ENCODE measurements at places on chromosomes 13 and 19.

- DNase-seq: peak; percentile 61
Measured at GRCh38 chr19:41945135-41945766, 13.9 kb downstream of the RABAC1 start.

- peak; percentile 34 for DNase-seq
Measured at GRCh38 chr19:35545855-35546381, 492 bp downstream of the TMEM147 start.

DNA sequence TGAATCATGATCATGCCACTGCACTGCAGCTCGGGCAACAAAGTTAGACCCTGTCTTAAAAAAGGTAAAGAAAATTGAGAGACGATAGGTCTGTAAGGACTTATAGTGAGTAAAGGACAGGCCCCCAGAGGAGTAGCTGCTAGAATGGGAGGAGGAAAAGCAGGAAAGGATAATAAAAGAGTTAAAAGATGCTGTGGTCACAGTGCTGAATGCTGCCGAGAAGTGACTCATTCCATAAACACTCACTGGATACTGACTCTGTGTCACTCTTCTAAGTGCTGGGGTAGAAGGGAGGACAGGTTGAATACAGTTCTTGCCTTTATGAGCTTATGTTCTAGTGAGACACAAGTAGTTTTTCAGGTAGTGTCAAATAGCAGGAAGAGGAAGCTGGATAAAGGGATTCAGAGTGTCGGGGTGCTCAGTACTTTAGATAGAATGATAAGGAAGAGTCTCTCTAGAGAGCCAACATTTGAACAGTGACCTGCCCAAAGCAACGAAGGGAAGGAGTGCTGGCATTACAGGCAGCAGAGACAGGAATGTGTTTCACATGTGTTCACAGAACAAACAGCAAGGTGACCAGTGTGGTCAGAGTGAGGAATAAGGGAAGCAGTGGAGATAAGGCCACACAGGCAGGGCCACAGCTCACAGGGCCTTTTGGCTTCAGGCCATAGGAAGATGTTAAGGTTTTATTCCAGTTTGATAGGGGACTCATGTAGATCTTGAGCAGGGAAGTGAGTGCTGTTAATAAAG lies 1240.5 kb downstream of the UQCRFS1 start:
- no peak for DNase-seq

DNA sequence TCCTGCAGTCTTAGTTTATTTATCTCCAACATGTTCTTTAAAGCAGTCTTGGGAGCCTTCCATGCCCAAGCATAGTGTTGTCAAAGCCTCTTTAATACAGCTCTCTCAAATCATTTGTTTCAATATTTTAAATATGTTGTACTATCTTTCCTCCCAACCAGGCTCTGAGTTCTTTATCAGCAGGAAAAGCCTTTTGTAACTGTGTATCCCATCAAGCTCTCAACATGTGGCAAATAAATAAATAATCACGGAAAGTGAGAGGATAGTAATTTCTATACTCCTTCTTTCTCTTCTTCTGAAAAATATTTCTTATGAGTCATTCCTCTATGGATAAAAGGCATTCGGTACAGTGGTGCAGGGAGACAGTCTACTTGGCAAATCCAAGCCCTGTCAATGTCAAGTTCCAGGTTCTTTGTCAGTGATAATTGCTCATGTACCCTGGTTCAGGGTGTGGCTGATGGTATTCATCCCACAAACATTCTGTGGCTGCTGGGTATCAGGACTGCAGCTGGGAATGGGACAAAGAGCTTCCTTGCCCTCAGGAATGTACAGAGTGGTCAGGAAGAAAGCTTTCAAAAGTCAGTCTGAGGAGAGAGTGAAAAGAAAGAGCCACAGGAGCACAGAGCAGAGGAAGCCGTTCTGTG lies 384.3 kb downstream of the EFNB2 start:
- DNase-seq: no peak

DNA sequence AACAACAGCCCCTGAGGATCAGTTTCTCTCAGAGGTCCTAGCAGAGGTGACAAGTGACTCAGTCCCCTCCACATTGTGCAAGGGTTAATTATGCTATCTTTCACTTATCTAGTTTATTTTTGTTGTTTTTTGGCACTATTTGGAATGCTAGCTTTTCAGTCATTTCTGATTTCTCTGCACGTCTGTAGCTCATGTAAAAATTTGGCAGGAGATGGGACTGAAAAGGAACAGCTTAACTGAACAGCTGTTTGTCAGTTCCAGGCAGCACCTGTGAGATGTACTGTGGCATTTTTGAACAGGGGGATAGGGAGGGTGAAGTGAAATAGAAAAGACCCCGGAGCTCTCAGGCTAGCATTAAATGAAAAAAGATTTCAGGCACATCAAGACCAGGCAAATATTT lies 313.5 kb downstream of the SUCLA2 start:
- DNase-seq: no peak

GRCh38 chr13:20198781-20199180 lies 6.0 kb upstream of the GJB2 start:
- DNase-seq: no peak

GRCh38 chr13:113770937-113771336 lies 11.9 kb downstream of the TMEM255B start:
- DNase-seq: no peak

DNA sequence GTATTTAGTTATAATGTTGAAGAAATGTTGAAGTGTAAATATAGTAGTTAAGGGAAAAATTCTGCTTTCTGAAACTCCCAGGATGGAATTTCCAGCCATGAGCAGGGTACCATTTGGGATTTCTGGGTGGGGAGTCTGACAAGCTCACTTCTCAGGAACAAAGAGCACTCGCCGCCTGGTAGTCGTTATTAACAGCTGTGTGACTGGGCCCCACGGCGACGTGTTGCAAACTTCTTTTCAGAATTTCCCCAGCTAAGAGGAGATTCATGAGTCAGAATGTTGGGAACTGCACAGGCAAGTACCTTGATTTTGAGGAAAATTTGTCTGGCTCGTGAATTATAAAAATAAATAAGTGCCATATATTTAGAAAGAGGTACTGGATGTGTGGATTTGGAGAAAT lies 103.7 kb downstream of the LACC1 start:
- DNase-seq: no peak

- no peak for DNase-seq
Measured at GRCh38 chr13:70339738-70340137, 231.5 kb upstream of the KLHL1 start.

DNA sequence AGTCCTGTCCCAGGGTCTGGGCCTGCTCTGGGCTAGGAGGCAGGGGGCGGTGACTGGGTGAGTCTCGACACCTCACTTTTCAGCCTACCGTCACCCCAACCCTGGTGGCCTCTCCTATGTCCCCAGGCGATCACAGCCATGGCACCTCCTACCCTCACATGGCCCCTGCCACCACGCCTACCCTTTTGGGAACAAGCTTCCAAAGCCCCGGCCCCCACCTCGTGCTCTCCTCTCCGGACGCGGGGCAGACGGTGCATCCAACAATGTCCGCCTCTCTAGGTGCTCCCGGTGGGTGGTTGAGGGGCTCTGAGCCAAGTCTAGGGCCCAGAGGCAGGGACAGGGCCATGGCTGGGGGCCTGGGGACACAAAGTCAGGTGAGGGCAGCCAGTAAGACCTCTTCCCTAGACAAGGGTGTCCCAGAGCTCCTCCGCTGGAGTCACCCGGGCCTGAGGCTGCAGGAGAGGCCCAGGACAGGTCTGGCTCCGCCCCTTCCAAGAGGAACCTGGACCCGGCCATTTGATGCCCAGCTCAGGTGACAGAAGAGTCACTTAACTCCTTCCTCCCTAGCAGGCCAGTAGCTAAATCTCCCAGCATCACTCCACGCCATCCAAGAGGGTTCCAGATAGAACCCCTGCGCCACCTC lies at the start of gene SYNE4:
TSS of gene SYNE4 (minus strand) at position 478 of the 643 bp plus-strand sequence. CDS start at position 346, 132 bp downstream.
- peak; percentile 86 for DNase-seq

- DNase-seq: no peak
Measured at GRCh38 chr13:28478127-28478526, 16.8 kb downstream of the FLT1 start.

- no peak for DNase-seq
Measured at GRCh38 chr13:66624302-66624701, 605.8 kb downstream of the PCDH9 start.

DNA sequence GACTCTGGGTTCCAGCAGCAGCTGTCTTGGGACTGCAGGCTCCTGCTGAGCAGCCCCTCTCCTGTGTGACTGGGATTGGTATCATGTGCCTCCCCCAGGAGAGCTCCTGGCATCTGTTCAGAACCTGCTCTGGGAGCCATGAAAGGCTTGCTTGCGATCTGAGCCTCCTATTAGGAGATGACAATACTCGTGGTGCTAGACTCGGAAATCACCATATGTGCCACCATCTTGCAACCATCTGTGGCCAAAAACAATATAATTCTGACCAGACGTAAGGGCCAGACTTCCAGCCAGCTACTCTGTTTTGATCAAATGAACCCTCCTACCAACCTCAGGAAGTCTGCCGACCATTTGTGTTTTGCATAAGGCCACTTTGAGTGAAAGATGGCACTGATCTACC lies 484.7 kb downstream of the IRS2 start:
- no peak for DNase-seq

GRCh38 chr13:105047676-105048295 lies 1487.7 kb downstream of the EFNB2 start:
- DNase-seq: no peak

DNA sequence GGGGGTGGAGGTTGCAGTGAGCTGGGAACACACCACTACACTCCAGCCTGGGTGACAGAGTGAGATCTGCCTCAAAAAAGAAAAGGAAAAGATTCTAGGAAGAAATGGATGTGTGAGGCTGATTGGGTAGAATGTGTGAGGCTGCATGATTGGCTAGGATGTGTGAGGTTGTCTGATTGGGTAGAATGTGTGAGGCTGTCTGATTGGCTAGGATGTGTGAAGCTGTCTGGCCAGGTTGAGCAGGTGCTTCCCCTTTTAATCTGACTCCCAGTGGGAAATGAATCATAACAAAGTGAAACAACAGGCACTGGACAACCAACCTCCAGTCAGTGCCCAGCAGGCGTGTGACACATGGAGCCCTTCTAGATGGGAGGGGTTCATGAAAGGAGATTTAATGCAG lies 14.7 kb downstream of the C13orf46 start:
- DNase-seq: no peak

- DNase-seq: no peak
Measured at GRCh38 chr19:49106648-49107135, 7.5 kb upstream of the LIN7B start.

- DNase-seq: peak; percentile 77
Measured at GRCh38 chr13:49214917-49215376, 5.2 kb upstream of the MLNR start.

GRCh38 chr19:12975221-12975741 lies 5.9 kb downstream of the DAND5 start:
- DNase-seq: no peak
